Fibroblast of skin of back (primary cell): ENCODE measurements at places on chromosomes 7 and 10.

DNA sequence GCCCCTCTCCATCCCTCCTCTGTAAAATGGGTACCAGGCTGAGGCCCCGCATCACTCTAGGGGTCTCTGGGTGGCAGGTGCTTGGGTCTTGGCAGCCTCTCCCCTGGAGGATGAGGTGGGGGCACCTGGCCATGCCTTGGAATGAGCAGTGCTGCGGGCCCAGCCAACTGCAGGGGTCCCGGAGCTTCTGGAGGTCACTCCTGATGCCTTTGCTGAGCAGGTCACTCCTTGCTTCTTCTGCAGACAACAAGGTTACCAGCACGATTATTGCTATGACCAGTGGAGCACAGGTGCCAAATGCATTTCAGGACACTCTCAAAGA lies 22.4 kb upstream of the ZNF488 start:
- no peak for DNase-seq

GRCh38 chr7:122306320-122307227 lies 2.0 kb upstream of the FEZF1 start:
- no peak for DNase-seq

GRCh38 chr7:38284553-38284952 lies 11.1 kb upstream of the TARP start:
- no peak for DNase-seq

DNA sequence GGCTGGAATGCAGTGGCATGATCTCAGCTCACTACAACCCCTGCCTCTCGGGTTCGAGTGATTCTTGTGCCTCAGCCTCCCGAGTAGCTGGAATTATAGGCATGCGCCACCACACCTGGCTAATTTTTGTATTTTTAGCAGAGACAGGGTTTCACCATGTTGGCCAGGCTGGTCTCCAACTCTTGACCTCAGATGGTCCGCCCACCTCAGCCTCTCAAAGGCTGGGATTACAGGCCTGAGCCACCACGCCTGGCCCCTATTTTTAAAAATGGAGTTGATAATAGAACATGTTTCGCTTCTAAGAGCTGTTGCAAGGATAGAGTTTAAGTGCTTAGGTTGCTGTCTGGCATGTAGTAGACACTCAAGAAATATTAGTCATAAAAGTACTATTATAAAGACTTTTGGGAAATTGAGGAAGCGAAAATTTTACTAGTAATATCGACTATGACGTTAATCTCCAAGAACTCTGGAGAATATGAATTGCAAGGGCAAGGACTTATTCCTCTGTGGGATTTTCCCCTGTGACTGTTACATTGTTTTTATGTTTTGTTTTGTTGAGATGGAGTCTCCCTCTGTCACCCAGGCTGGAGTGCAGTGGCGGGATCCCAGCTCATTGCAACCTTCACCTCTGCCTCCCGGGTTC lies 7.9 kb downstream of the GTF2I start:
- DNase-seq = no peak

DNA sequence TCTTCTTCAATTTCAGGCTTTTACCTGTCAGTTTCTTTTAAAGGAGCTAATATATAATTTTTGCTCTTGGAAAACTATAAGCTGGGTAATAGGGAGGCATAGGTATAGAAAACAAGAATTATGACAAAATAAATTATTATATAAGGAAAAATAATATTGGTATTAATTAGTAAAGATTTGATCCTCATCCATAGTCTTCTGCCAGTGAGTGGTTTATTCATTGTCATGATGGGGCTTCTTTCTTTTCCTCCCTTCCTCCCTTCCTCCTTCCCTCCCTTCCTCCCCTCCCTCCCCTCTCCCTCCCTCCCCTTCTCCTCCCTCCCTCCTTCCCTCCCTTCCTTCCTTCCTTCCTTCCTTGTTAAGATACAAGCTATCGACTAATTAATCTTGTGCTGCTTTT lies 698.6 kb downstream of the SORCS3 start:
- no peak for DNase-seq
